Ascending aorta (tissue), 2 donors: ENCODE measurements at places on chromosomes 12 and 14. TPM values are rescaled to one million over a fixed set of nuclear protein-coding genes. Genes with fewer than 3 reads are reported as not detected.
A peak's percentile ranks its signal among the peaks of the same experiment; 100 is the strongest.

DNA sequence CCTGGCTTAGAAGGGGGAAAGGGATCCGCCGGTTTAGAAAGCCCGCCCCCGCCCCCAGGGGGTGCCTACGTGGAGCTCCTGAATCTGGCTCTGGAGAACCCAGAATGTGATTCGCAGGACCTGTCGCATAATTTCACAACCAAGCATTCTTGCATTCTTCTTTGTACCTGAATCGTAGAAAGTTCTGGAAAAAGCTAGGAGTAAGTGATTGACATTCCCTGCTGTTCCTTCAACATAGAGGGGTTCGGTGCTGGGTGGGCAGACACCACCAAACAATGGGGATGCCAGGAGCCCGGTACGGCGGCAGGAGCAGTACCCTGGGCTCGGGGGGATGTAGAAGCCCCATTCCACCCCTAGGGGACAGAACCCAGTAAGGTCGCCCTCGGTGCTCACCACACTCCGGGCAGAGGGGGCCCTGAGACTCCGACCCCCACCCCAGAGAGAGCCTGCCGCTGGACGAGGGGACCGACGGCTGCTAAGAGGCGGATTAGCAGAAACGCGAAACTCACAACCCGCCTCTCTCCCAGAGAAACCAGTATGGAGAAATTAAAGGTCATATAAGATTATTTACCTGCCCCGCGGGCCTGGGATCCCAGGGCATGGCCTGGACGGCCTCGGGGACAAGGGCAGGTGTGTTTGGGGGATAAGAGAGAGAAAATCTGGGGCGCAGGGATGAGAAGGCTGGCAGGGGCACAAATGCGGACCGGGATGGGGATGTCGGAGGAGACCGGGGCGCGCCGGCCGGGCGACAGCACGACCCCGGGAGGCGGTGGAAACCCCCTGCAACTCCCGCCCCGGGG is 520 bp downstream of the CSRP2 start:
- peak overlapping the region; percentile 70 for H3K4me3 ChIP-seq
- H3K27ac ChIP-seq = peak overlapping the region; percentile 98
- peaks cover 33% of the 10 kb centered on the region for H3K4me1 ChIP-seq
- no peaks in the 10 kb centered on the region for H3K27me3 ChIP-seq
- DNase-seq = no peak

DNA sequence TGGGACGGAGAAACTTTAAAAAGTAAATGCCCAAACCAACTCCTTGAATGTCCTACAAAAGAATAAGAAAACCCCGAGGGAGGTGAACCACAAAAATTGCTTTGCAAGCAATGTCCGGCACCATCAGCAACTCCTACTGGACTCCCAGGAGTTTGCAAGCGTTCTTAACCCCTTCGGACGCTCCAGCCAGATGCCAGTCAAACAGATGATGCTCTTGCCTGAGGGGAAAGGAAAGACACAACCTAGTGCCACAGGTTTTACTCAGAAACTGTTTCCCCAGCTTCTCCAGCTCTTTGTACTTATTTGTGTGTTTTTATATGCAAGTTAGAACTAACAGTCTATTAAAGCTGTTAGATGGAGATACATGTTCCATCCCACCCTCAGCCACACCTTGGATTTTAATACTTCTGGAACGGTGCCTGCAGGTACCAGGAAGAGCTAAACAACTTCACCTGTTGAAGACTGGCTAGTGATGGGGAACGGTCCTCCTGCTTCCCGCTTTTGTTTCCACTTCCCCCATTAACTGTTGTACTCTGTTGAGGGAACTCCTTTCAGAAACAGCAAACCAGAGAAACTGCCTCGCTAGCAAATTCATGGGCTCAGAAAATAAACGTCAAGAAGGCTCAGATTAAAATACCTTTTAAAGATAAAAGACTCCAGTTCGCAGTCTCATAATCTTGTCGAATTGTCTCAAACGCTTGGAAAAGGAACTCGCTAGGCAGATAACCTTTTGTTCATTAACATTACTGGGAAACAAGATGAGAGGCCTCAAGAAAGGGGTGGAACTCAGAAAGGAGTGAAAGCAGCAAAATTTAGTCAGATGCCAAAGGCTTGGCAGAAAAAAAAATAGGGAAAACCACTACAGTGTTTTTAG is 1.1 kb upstream of the FERMT2 start:
- peak overlapping the region; percentile 94 for H3K27ac ChIP-seq
- H3K27me3 ChIP-seq = no peaks in the 10 kb centered on the region
- H3K36me3 ChIP-seq = peaks cover 2% of the 10 kb centered on the region
- peaks cover 24% of the 10 kb centered on the region for H3K4me1 ChIP-seq

DNA sequence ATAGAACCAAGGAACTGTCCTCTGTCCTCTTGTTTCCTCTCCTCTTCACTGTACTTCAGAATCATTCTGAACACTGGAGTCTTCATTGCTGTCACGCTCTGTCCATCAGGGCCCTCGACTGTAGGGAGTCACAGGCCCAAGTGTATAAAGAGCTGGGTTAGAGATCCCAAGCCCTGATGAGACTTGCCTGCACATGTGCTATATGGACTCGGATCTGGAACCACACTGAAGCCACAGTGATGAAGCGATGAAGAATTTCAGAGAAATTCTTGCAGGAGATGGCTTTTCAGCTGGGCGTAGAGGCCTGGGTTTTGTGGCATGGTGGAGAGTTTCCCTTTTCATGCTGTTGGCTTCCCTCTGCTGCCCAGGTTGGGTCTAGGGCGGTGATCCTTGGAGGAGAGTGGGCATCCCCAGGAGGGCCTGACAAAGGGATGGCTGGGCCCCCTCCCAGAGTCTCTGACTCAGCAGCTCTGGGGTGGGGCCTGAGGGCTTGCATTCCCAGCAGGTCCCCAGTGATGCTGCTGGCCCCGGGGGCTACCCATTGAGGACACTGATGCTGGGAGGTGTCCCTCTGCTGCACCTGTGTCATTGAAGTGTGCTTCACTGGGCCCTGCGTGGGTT is 39.6 kb upstream of the YY1 start:
- H3K4me1 ChIP-seq = no peaks in the 10 kb centered on the region
- DNase-seq = no peak
- H3K4me3 ChIP-seq = no peak overlapping the region
- H3K27ac ChIP-seq = no peak overlapping the region
- no peaks in the 10 kb centered on the region for H3K27me3 ChIP-seq

DNA sequence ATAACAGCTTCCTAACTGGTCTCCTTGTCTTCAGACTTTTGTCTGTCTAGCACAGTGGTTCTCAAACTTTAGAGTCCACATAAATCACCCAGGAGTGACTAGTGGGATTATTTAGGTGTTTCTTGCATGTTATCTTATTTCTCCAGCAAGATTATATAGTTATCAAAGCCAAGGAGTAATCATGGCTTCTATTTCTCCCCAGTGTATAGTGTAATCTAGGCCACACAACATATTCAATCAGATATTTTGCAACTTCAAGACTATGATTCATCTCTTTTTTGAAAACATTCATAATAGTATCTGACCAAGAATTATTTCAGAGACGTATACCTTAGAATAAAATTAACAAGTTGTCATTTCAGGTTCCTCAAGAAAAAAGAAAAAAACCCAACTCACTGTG is 131.9 kb downstream of the CEP83 start:
- DNase-seq = no peak
- H3K4me1 ChIP-seq = no peaks in the 10 kb centered on the region
- no peak overlapping the region for H3K4me3 ChIP-seq

DNA sequence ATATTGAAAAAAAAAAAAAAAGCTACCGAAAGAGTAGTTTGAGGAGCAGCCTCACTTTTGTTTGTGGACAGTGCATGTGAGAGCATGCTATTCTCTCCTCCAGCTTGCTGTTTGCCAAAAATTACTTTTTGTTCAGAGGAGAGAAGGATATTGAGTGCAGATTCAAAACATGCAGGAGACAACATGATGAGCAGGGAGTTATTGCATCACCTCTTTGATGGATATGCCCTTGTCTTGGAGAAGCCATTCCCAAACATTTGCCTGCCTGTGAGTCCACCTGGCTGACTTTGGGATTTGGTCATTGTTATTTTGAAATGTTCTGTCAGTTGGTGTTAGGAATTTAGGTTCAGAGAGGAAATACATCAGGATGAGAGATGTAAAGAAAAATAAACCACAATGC is 2.4 kb downstream of the C12orf75 start:
- peak overlapping the region; percentile 83 for H3K27ac ChIP-seq
- H3K27me3 ChIP-seq = no peaks in the 10 kb centered on the region
- peak overlapping the region; percentile 75 for H3K4me3 ChIP-seq
- no peaks in the 10 kb centered on the region for H3K36me3 ChIP-seq

DNA sequence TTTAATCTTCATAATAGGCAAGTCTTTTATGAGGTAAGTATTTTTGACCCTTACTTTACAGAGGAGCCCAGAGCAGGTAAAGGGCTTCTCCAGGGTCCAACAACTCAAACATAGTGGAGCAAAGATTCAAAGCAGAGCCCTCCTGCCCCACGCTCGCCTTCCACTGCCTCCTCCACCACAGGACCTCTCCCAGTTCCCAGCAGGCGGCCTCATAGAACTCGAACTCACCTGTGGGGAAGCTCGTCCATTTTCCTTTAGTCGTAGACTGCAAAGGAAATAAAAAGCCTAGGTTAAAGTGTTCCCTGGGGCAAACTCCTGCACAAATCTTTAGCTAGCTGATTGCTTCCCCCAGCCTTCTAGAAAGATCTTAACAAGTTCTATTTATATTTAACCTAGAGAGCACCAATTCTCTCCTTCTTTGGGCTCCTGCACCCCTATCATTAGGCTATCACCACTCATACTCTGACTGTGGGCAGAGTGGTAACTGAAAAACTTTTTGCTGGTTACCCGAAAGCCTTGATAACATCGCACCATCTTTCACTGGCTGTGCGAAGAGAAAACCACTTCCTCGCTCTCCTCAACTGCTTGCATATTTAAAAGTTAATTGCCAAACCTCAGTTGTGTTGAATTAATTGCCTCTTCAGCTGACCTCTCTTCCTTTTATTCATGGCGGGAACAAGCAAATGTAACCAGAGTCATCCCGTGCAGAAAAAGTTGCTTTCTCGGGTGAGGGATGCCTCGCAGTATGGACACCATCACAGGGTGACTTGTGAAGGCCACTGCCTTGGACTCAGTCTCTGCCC is 299.6 kb downstream of the DPF3 start:
- DNase-seq = no peak
- H3K27ac ChIP-seq = no peak overlapping the region
- no peaks in the 10 kb centered on the region for H3K4me1 ChIP-seq
- H3K36me3 ChIP-seq = no peaks in the 10 kb centered on the region
- H3K27me3 ChIP-seq = no peaks in the 10 kb centered on the region
- H3K4me3 ChIP-seq = no peak overlapping the region

GRCh38 chr12:64756376-64756775 is 2.8 kb downstream of the GNS start:
- H3K36me3 ChIP-seq = no peaks in the 10 kb centered on the region
- no peak overlapping the region for H3K4me3 ChIP-seq
- no peaks in the 10 kb centered on the region for H3K27me3 ChIP-seq
- DNase-seq = no peak

DNA sequence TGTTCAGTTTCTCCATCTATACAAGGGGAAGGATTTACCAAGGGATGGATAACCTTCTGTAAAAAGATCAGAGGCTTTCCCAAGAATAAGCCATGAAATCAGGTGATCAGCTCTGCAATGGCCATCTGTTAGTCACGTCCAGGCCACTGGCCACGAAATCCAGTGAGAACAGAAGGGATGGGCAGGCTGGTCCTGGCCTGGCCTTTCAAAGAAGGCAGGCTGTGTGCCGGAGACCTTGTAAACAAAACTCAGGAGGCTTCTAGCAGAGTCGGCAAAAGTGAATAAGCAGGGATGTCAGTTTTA is 68.5 kb downstream of the RNF34 start:
- no peaks in the 10 kb centered on the region for H3K4me1 ChIP-seq
- no peak for DNase-seq
- no peak overlapping the region for H3K4me3 ChIP-seq
- H3K27ac ChIP-seq = no peak overlapping the region
- no peaks in the 10 kb centered on the region for H3K36me3 ChIP-seq
- H3K27me3 ChIP-seq = no peaks in the 10 kb centered on the region

GRCh38 chr14:98501836-98502235 is 770.2 kb downstream of the BCL11B start:
- no peak overlapping the region for H3K4me3 ChIP-seq
- H3K27ac ChIP-seq = no peak overlapping the region
- no peaks in the 10 kb centered on the region for H3K27me3 ChIP-seq

- no peaks in the 10 kb centered on the region for H3K4me1 ChIP-seq
- H3K27me3 ChIP-seq = no peaks in the 10 kb centered on the region
- DNase-seq = no peak
- H3K36me3 ChIP-seq = peaks cover 43% of the 10 kb centered on the region
These were observed 27.4 kb downstream of the FAM234B start for GRCh38 chr12:13071305-13072280.

DNA sequence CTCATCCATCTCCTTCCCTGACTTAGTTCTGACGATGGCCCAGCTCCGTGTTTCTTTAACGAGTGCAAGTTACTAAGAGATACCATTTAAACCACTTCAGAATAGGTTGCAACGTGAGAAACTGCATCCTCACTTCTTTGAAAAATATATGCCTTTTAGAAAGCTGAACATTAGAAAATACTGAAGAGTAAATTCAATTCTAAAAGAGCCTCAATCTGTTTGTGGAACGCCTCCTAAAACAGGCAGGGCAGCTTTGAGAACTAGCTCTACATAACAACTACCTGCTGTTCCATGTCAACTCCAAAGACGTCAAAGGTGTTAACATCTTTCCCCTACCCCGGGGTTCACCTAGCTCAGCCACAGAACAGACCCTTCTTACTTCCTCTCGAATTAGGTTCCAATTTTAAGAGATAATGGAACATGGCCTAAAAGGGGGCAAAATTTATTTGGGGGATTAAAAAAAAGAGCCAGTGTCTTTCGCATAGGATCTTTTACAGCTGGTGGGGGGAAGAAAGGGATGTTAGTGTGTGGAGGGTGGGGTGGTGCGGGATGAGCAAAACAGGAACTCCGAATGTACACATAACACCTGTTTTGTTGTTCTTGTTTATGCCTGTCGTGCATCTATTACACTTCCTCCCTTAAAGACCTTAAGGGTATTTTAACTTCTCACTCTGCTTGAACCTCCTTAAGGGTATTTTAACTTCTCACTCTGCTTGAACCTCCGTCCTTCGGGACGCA is 3.3 kb downstream of the BHLHE41 start:
- H3K27ac ChIP-seq = peak overlapping the region; percentile 96
- no peaks in the 10 kb centered on the region for H3K36me3 ChIP-seq
- no peaks in the 10 kb centered on the region for H3K27me3 ChIP-seq
- H3K4me1 ChIP-seq = no peaks in the 10 kb centered on the region
- DNase-seq = no peak

Gene PUS7L
- 2.4 TPM for total RNA-seq

Gene FRMD6
- 104 TPM for total RNA-seq

Gene CLEC6A
- not detected for total RNA-seq

Gene MIS18BP1
- 35.9 TPM for total RNA-seq

Gene NOVA1
- total RNA-seq = 11.1 TPM

Gene EXOC3L4
- total RNA-seq = not detected
